Left renal cortex interstitium (tissue), 4 donors: ENCODE measurements at places on chromosomes 2 and 18.

DNA sequence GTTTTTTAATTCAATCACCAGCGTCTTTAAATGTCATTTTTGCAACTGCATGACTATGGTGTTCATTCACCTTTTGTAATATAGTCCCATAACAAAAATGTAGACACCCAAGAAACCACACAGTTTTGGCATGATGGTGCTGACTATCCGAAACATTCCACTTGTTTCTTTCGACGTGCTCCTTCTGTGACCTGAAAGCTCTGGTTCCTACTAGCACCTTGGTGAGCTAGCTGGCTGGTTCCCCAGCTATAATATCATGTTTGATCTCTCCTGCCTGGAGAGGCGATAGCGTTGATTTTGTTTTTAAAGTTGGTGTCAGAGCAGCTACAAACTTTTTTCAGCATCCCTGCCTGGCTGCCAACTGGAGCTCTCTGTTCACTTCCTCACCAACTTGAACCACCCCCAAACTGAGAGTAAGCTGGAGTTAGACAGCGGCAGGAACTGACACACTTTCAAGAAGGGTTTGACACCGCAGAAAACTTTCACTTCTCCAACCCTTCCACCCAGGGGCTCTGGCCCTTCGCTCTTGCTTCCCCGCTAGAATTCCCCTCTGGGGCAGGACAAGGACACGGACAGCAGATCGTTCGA lies 1.1 kb downstream of the ATAD2B start:
- peak; percentile 66 for DNase-seq

DNA sequence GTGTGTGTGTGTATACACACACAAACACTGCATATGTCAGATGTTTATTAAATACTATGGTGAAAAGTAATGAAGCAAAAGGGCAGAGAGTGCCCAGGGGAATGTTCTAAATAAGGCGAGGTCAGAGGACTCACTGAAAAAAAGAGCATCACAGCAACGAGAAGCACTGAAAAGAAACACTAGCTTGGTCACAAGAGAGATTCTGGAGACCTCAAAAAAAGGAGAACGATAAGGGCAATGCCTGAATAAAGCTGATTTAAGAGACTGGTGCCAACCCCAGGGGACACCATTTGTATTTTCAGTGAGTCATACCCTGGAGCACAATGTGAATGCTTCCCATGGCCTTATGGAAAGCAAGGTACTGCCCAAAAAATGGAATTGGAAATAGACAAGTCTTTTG lies 14.5 kb downstream of the SLC40A1 start:
- DNase-seq, result no peak

DNA sequence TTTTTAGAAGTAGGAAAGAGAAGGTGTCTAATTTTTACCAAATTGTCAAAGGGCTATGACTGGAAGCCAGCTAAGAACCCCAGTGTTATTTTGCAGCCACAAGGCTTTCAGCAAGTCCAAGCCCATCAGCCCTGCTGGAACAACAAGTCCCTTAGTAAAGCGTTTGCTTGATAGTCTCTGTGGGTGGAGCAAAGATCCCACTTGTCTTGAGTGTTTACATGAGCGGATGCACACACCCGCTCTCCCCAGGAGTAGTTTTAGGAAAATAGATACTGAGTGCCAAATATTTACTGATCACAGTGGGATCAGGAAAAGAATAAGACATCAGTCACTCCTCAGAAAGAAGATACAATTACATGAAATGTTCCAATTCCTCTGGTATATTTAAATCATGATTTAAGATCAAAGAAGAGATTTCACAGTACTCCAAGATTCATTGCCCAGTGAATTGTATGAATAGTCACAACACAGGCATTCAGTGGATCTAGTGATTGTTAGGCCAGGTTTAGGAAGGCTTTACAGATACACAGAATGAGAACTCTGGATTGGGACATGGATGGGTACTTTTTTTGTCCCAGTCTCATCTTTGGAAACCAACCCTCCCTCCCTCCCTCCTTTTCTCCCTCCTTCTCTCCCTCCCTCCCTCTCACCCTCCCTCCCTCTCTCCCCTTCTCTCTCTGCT lies 514.9 kb downstream of the PTPRM start:
- no peak for DNase-seq

- no peak for DNase-seq
Observed at GRCh38 chr2:119282146-119282995, 58.7 kb downstream of the STEAP3 start.

GRCh38 chr18:35747894-35748472 lies 166.4 kb downstream of the GALNT1 start:
- DNase-seq, result no peak

GRCh38 chr2:5991305-5991968 lies 299.3 kb downstream of the SOX11 start:
- no peak for DNase-seq

- DNase-seq, result peak; percentile 19
Observed at GRCh38 chr2:8848328-8849100, 11.1 kb upstream of the KIDINS220 start.

GRCh38 chr2:27838502-27838901 lies 51.7 kb downstream of the RBKS start:
- DNase-seq, result no peak

- no peak for DNase-seq
Observed at GRCh38 chr18:22378672-22379282, 38.9 kb downstream of the CTAGE1 start.

DNA sequence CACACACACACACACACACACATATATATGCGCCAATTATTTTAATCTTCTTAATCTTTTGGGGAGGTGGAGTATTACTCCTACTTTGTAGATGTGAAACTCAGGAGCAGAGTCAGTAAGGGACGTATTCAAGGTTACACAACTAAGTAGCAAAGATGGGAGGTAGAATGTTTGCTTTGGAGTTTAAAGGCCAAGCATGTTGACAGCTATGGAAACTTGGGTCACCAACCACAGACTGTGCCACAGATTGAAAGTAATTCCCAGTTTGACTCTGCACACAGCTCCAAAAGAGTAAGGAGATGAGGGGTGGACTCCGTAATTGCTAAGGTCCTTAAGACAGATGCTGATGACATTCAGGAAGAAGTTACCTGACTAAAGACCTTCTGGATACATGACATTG lies 124.8 kb upstream of the ITGB6 start:
- no peak for DNase-seq

GRCh38 chr2:48901416-48901815 lies 145.9 kb upstream of the LHCGR start:
- no peak for DNase-seq

DNA sequence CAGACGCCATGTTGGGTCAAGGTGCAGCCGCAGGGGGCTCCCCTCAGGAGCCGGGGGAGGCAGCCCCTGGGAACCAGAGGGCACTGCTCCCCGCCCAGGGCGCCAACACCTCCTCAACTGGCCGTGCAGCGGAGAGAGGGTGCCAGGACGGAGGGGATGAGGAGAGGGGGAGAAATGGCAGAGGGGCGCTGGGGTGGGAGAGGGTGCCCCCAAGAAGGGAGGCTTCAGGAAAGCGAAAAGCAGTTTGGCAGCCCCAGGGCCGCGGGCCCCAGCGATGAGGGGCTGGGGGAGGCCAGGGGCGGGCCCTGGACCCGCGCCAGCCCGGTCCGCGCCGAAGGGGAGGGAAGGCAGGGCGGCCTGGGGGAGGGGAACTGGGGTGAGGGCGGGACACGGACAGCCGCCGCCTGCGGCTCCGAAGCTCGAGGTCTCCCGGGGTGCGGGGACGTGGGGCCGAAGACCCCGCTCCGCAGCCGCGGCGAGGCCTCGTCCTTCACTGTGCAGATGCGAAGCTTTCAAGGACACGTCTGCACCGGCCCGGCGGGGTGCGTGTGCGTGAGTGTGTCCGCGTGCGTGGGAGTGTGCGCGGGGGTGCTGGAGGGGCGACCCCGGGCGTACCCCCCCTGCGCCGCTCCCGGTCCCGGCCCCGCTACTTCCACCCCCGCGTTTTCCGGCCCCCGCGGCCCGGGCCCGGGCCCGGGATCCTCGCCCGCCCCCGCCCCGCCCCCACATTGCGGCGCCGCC lies 1.4 kb downstream of the DNMT3A start:
- DNase-seq, result no peak

DNA sequence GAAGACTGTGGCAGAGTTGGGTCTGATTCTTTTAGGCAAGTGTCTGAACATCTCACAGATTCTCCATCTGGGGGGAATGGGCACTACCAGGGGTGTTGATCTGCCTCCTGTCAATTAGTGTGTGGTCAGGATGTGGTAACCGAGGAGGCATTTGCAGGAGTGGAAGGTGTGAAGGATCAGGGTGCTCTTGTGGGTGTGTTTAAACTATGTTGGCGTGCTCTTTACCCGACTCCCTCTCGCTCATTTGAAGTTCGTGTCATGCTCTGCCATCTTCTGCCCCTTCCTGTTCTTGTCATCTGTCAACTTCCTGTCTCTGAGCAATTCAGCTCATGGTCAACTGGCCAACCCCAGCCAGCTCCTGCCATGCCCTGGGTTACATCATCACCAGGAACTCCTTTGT lies 107.9 kb downstream of the RTN4 start:
- DNase-seq, result no peak

DNA sequence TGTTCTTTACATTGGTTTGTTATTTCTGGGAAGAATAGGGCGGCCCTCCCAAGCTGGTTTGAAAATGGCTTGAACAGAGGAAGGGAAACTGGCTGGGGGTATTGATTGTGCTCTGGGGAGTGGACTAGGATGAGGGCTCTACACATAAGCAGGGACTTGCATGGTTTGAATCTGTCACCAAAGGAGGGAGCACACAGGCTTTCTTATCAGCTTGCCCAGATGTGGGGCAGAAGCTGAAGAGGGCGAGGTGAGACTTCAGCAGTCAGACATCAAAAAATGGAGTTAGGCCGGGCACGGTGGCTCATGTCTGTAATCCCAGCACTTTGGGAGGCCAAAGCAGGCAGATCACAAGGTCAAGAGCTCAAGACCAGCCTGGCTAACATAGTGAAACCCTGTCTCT lies 7.2 kb upstream of the RAB12 start:
- DNase-seq, result no peak

DNA sequence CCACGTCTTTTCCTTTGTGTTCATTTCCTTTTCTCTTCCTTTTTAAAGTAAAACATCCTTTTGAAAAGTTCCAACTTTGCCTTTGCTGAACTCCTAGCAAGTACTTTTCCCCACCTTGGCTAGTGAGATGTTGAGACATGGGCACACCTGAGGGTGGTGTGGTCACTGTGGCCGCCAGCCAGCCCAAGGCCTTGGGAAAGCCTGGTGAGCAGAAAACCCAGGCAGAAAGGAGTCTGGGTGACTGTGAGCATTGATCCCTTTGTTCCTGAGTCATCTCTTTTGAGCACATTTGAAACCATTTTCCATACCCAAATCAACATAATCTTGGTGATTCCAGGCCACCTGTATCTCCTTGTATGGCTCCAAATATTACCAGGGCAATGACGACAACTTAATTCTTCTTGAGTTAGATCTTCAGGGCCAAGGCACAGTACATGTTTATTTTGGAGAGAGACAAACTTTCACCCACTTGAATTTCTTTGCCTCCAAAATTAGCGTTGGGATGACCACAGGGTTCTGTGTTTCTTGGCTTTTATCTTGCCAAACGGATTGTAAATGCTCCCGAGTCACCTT lies 14.5 kb downstream of the EPAS1 start:
- DNase-seq, result no peak

GRCh38 chr2:20483194-20483895 lies 36.5 kb downstream of the RHOB start:
- no peak for DNase-seq

DNA sequence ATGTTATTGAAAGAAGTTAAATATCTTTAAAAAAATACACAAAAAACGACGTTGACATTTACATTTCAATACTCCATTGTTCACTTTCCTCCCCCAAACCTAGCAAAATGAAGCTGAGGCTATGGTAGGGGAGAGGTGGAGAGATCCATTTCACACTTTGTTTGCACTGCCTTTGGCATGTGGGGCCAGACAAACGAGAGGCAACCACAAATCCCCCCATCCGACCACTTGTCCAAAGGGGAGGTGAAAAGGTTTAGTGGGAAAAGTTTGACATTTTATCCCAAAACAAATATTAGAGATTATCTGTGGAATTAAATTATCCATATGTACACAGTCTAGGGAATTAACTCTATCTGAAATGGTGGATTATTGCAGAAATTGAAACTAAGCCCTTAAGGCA lies 261.7 kb upstream of the FIGN start:
- no peak for DNase-seq

DNA sequence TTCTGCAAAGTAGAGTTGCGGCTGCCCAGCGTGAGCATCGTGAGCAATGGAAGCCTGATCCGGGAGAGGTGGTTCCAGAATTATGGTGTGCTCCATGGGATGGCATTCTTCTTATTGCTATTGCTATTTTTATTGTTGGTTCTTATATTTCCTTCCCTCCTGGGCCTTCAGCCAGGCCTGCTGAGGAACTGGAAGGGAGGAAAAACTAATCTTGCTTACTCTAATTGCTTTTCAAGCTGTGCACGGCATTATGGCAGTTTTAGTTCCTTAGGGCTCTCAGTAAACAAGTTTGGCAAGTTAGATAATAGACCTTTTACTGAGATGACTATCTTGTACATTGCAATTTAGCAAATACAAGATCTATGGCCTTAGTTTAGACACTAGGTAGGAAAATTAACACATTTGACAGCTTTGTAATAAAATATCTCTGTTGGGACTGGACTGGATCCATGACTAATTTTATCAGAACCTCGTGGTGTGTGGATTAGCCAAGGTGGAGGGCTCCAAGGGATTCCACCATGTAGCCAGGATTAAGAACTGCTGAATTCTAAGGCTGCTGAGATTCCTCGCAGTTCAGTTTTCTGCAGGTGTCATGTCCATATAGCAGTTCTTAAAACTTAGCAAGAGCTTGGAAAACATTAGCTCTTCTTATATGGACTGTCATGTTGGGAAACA lies 6.0 kb downstream of the RSAD2 start:
- DNase-seq, result no peak

- DNase-seq, result no peak
Observed at GRCh38 chr18:77617694-77618093, 368.0 kb downstream of the GALR1 start.

DNA sequence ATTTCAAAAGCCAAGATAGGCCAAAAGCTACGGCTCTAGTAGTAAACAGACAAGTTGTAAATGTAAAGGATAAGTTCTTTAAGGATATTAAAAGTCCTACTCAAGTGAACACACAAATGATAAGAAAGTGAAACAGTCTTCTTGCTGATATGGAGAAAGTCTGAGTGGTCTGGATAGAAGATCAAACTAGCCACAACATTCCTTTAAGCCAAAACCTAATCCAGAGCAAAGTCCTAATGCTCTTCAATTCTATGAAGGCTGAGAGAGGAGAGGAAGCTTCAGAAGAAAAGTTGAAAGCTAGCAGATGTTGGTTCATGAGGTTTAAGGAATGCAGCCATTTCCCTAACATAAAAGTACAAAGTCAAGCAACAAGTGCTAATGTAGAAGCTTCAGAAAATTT lies 111.7 kb upstream of the ZEB2 start:
- DNase-seq, result no peak

- no peak for DNase-seq
Observed at GRCh38 chr2:96715658-96716057, 24.2 kb downstream of the LMAN2L start.

DNA sequence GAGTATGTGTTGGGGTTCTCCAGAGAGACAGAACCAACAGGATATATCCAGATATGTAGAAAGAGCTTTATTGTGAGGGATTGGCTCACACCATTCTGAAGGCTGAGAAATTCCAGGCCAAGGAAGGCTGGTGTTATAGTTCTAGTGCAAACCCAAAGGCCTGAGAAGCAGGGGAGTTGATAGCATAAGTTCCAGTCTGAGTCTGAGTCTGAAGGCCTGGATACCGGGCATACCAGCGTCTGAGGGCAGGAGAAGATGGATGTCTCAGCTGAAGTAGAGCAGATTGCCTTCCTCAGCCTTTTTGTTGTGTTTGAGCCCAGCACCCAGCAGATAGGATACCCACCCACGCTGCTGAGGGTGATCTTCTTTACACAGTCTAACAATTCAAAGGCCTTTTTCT lies 211.7 kb upstream of the RASGRP3 start:
- DNase-seq, result no peak

- DNase-seq, result no peak
Observed at GRCh38 chr18:13726972-13727331, 479 bp downstream of the RNMT start.
